Central memory CD4-positive, alpha-beta T cell (primary cell): ENCODE measurements at places on chromosomes 12 and 14.

- no peak for DNase-seq
Observed at GRCh38 chr12:122064780-122065588, 13.6 kb upstream of the MLXIP start.

- DNase-seq = no peak
Observed at GRCh38 chr12:32828552-32828951, 68.0 kb downstream of the PKP2 start.

- DNase-seq = no peak
Observed at GRCh38 chr12:96810477-96810876, 96.6 kb upstream of the NEDD1 start.

GRCh38 chr14:60721326-60722106, 2.6 kb downstream of the SIX4 start:
- DNase-seq = peak; percentile 22

DNA sequence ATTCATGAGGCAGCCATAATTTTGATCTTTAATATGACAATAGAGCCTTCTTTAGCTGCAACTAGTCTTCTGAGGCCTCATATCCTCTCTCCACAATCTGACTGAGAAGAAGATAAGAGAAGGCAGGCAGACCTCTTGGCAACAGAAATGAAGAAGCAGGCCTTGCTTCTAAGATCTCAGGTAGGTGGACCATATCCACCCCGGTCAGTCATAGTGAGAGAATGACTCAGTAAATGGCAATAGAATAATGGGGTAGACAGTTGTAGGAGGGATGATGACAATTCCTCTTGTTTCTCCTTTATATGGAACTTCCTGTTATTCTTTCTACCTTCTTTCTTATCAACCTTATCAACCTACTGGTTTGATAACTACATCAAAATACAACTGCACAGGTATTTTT, 246.7 kb upstream of the G2E3 start:
- no peak for DNase-seq

- no peak for DNase-seq
Observed at GRCh38 chr12:116975779-116976393, 65.1 kb downstream of the FBXW8 start.
